Naive B cell (primary cell): ENCODE measurements at places on chromosomes 2 and 18. TPM values are rescaled to one million over a fixed set of nuclear protein-coding genes. Genes with fewer than 3 reads are reported as not detected.

The ST8SIA5 gene
- not detected for polyA plus RNA-seq

The REG1B gene
- not detected for polyA plus RNA-seq

The POTEC gene
- polyA plus RNA-seq = not detected

The IL37 gene
- not detected for polyA plus RNA-seq

The FSHR gene
- not detected for polyA plus RNA-seq

The CYP27A1 gene
- 0.17 TPM for polyA plus RNA-seq

The FSIP2 gene
- polyA plus RNA-seq = not detected

The CD8B gene
- polyA plus RNA-seq = 2.0 TPM

- no peak for DNase-seq
Observed at GRCh38 chr18:35028536-35028935, 12.7 kb upstream of the MAPRE2 start.

DNA sequence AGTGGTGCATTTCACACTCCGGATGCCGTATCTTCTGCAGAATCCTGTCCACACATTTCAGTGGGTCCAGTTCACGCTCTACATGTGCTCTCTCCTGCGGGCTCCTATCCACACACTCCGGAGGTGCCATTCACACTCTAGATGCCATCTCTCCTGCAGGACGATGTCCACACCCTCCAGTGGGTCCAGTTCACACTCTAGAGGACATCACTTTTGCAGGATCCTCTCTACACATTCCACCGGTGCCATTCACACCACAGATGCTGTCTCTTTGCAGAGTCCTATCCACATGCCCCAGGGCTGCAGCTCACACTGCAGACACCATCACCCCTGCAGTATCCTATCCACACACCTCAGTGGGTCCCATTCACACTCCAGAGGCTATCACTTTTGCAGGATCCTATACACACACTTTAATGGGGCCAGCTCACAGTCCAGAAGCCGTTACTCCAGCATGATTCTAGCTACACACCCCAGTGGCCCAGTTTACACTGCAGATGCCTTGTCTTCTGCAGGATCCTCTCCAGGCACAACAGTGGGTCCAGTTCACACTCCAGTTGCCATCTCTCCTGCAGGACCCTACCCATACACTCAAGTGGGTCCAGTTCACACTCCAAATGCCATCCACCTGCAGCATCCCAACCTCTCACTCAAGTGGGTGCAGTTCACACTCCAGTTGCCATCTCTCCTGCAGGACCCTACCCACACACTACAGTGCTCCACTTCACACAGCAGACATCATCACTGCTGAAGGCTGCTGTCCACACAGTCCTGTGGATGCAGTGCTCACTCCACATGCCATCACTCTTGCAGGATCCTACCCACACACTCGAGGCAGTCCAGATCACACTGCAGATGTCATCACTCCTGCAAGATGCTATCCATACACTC lies 2.1 kb upstream of the PXDN start:
- DNase-seq = no peak

DNA sequence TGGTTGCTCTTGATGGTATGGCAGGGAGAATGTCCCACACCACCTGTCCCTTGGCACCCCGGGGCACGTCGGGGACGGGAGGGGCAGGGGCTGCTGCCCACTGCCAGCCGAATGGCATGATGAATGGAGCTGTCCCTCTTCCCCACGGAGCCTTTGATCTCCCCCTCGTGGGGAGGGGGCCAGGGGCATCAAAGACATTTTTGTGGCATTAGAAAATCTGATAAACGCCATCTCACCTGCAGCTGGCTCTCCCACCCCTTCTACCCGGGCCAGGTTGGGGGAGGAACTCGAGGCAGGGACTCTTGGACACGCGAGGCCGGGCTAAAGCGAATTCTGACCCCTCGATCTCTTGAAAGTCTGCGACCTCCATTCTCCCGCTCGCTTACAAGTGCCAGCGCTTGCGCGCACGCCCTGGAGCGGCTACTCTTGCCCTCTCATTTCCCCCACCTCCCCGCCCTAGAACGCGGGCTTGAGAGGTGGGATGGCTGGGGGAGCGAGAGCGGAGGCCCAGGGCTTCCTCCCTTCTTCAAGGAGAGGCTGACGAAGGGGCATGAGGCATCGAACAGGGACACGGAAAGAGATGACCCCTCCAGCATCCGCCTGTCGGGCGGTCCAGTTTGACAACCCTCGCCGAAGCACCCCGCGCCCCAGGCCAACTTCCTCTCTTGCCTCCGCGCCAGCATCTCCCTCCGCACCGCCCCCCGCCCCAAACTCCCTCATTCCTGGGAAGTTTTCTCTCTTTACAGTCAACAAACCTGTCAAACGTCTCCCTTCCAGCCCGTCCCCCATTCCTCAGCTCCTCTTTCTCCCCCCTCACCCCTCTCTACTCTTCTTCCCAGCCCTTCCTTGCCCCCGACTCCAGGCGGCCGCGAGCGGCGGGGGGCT lies 692 bp upstream of the WNT6 start:
- no peak for DNase-seq

DNA sequence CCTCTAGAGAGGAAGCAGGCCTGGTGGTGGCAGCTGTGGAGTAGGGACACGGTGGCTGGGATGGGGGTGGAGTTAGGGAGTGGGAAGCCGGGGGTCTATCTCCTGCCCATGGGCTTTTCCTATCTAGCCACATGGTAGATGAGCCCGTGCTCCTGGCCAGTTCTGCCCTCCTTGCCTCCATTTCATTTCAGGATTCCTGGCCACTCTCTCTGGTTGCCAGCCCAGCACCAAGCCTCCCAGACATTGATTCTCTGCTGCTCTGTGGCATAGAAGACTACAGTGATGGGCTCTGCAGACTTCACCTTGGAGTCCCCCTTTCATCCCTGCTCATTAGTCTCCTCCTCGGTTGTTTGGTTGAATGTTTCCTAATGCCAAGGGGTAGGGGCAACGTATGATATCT lies 19.4 kb downstream of the SIX3 start:
- DNase-seq = no peak

DNA sequence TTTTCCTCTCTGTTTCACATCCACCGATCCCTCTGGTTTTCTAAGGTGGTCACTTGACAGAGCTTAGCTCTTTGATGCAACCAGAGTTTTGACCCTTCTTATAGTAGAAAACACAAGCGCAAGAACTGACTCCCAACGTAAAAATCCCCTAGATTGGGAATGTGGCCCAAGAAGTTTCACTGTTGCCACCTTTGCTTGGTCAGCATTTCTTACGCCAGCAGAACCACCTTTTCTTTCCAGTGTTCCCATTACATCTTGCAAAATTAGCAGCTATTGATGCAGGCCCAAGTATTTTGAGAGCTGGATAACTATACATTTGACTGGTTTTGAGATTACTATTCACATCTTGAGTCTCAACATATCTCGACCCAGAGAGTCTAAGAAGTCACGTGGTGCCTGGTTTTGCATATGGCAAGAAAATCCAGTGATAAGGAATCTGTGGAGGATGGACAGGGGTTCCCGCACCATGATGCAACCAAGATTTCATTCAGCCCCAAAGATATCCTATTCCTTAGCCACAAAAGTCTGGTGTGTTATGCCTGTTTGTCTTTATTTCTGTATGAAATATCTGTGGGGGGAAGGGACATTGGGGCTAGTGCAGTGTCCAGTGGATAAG lies 37.9 kb downstream of the FBLN7 start:
- DNase-seq = no peak

DNA sequence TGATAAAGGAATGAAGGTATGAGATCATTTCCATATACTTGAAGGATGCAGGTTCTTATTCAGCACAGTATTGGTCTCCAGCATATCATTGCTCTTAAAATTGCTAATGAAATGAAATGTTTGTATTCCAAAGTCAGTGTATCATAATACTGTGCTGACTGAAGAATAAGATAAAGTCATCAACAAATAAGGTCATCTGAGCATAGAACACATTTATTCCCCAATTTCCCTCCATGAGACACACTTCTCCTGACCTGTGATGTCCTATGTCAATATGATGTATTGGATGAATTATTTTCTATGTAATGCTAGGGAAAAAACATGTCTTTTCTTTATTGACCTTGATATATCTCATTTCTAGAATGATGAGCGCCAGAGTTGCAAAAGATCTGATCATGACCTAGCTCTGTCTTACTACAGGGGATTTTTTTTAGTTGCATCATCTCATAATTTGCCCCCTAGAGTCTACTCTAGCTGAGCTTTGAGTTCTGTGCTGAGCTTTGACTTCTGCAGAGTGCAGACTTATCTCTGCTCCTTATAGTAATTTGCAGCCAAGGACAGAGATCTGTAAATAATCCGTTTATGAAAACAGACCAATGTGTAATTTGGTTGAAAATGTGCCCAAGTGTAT lies 859.8 kb downstream of the TRIB2 start:
- no peak for DNase-seq

DNA sequence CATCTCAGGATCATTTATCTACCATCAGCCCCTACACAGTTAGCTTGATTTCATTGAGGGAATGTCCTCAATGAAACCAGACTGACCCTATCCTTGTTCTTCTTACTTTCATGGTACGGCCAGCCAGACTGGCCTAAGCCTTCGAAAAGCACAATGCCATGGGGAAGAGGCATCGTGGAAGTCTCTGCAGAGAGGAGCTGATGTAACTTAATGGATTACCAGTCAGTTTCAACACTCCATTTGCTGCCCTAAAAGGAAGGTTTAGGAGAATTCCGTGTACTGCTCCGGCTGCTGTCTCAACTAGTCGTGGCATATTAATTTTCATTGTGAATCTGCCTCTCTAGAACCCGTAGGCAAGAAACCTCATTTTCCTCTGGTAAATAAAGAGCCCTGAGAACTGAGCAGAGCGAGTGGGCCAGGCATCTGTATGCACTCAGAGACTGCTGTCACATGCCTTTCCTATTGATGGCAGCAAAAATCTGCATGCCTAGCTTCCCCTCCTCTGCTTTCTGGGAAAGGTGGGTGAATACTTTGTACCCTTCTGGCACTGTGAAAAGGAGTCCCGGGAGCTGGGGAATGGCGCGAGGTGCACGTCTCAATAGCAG lies 184.9 kb downstream of the KLHL29 start:
- no peak for DNase-seq

- no peak for DNase-seq
Observed at GRCh38 chr2:74333896-74334586, 9.2 kb downstream of the SLC4A5 start.

DNA sequence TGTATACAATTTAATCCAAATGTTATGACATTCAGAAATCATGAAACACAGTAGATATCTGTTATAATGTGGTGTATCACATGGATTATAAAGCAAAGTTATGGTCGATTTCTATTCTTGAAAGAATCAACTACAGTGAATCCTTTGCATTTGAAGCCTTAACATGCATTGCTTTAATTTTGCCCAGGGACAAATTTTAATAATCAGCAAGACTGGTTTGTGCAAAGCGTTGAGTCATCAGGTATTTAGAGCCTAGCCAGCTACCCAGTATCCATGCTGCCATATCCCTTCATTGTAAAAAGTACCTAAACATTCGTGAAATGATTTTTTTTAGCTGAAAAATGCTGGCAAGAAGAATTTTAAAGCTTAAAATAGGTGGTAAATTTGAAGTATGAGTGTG lies 8.9 kb upstream of the SPDYA start:
- DNase-seq = no peak

- DNase-seq = no peak
Observed at GRCh38 chr2:240502059-240502429, 55.7 kb downstream of the ANKMY1 start.

- DNase-seq = no peak
Observed at GRCh38 chr2:118638453-118638852, 209.0 kb downstream of the EN1 start.

GRCh38 chr2:7429733-7430132 lies 512.5 kb downstream of the RNF144A start:
- DNase-seq = no peak

DNA sequence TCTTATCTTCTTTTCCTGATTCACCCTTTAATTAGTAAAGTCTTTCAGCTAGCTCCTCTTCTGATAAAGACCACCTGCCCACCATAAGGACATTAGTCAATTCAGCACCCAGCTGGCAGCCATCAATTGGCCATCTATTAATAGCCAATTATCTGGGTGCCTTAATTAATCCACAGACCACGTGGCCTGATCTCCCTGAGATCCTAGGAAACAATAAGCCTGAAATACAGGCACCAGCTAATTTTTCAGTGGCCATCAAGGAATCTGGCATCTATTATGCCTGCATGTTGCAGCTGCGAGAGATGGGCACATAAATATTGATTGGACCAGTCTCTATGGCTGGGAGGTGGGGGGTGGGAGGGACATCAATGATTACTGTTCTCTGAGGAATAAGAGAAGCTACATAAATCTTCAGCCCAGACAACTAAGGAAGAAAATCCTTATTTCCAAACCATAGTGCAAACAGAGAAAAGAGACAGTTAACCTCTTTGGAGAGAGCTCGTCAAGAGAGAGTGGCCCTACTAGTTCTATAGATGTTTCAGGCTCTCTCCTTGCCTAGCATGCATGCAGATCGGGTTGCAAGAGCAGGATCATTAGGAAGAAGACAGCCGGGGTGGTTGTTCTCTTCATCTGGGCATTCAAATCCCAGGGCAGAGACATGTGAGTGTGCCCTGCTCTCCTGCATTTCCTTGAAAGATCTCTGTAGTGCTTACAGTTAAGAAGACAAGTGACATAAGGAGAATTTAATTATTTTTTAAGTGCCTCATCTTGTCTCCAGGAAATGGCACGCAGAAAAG lies 8.7 kb downstream of the GALNT14 start:
- DNase-seq = no peak

- no peak for DNase-seq
Observed at GRCh38 chr2:95380280-95380679, 22.2 kb upstream of the FAHD2A start.

GRCh38 chr2:10546975-10547391 lies 98.9 kb upstream of the ODC1 start:
- DNase-seq = no peak

DNA sequence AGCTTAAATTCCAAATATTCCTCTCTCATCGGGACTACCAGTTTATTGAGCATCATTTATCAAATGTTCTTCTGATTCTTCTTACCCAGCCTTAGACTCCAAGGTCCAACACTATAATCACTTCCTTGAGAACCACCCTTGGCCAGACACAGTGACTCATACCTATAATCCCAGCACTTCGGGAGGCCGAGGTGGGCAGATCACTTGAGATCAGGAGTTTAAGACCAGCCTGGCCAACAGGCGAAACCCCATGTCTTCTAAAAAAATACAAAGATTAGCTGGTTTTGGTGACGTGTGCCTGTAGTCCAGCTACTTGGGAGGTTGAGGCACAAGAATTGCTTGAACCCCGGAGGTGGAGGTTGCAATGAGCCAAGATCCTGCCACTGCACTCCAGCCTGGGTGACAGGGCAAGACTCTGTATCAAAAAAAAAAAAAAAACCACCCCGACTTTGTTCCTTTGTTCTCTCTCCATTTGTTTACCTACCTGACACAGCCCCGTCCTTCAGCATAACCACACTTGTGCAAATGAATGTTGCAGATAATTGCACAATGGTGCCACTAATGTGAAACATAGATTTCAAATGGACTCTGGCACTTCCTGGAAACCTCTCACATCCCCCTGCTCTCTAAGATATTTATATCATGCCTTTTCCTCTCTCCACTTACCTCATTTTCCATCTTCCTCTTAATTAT lies 38.9 kb upstream of the LPIN2 start:
- DNase-seq = no peak

DNA sequence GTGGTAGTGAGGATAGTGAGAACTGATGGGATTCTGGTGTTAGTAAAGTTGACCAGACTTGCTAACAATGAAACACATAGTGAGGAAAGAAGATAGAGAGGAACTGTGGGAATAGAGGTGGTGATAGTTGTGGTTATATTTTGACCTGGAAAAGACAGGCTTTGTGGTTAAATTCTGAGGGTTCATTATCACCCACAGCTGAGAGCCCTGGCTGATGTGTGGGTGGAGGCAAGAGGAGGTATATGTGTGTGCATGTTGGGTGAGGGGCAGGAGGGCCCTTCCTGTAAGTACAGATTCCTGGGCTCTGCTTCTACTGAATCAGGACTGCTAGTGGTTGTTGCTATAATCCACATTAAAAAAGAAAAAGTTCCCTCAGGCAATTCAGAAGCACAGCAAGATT lies 26.2 kb upstream of the TMEM163 start:
- DNase-seq = no peak
